Stimulated activated CD8-positive, alpha-beta memory T cell treated with anti-CD3 and anti-CD28 coated beads, Interleukin-4, amount 100 ng/mL, for 4 hours (primary cell): ENCODE measurements at places on chromosomes 12 and 14.

- DNase-seq = no peak
Observed at GRCh38 chr12:75568393-75568792, 57.0 kb upstream of the KRR1 start.

DNA sequence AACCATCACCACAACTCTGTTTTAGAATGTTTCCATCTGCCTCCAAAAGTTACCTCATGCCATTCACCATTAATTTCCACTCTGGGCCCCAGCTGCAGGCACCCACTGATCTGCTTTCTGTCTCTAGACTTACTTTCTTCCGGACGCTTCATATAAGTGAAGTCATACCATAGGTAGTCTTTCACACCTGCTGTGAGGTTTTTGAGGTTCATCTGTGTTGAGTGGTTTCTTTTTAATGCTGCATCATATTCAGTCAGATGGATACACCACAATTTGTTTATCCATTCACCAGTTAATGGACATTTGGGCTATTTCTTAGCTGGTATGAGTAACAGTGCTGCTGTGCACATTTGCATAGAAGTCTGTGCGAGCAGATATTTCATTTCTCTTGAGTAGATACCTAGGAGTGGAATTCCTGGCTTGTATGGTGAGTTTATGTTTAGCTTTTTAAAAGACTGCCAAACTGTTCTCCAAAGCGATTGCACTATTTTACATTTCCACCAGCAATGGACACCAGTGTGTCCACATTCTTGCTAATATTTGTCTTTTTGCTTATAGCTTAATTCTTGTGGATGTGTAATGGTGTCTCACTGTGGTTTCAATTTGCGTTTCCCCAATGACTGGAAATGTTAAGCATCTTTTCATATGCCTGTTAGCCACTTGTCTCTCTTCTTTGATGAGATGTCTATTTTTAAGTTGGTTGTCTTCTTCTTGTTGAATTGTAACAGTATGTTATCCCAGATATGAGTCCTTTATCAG is 48.3 kb downstream of the ZFYVE21 start:
- no peak for DNase-seq

DNA sequence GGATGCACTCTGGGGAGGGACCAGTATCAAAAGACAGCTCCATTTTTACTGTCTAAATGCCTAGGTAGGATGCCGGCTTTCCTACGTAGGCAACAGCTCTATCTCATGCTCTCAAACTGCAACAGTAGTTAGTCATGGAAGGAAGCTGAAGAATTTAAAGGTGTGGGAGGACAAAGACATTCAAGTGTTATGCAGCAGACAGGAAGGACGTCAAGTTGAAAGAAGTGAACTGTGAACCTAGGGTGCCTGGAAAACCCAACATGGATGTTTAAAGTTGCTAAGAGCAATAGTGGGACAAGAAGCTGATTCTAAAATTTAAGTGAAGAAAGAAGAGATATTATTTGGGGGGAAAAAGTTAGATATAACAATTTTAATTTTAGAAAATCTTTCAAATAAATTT is 5.9 kb downstream of the SEC23A start:
- DNase-seq = no peak

GRCh38 chr14:93984987-93985410 is 8.6 kb upstream of the ASB2 start:
- DNase-seq = no peak
